Anterior cingulate cortex (tissue), 58 donors: ENCODE measurements at places on chromosomes 16 and 17.

GRCh38 chr17:77772461-77772897 is 186.0 kb upstream of the TNRC6C start:
- DNase-seq: no peak

DNA sequence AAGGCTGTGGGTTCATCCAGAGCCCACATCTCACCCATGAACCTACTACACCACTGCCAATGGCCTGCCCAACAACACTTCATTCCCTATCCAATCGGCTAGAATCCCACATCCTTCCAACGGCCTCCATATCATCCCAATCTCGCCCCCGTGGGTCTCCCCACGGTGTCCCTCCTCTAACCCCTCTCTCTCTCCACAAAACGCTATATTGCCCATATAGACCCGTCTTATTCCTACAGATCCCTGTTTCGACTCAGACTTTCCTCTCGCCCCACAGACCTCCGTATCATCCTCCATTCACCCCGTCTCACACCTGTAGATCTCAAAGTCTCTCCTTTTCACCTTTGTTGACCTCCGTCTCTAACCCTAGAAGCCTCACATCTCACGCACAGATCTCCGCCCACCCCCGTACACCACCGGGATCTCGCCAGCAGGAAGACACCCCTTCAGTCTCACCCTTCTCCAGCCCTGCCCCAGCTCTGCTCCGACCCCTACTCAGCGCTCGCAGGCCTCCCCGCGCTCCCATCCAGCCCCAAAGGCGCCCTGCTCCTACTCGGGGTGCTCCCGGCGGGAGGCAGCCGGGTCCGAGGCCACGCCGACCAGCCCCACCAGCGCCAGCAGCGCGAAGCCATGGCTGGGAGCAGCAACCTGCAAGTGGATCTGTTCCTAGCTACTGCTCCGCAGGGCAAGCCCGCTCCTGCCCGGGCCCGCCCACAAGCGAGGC is at the start of gene FDXR:
Gene FDXR (minus strand): TSS at position 682 of the 724 bp plus-strand sequence. CDS start 50 bp downstream, at position 632.
- DNase-seq: no peak

- no peak for DNase-seq
Measured at GRCh38 chr16:50314665-50315064, 48.3 kb downstream of the ADCY7 start.

GRCh38 chr17:27326051-27326450 is 32.1 kb downstream of the WSB1 start:
- no peak for DNase-seq

DNA sequence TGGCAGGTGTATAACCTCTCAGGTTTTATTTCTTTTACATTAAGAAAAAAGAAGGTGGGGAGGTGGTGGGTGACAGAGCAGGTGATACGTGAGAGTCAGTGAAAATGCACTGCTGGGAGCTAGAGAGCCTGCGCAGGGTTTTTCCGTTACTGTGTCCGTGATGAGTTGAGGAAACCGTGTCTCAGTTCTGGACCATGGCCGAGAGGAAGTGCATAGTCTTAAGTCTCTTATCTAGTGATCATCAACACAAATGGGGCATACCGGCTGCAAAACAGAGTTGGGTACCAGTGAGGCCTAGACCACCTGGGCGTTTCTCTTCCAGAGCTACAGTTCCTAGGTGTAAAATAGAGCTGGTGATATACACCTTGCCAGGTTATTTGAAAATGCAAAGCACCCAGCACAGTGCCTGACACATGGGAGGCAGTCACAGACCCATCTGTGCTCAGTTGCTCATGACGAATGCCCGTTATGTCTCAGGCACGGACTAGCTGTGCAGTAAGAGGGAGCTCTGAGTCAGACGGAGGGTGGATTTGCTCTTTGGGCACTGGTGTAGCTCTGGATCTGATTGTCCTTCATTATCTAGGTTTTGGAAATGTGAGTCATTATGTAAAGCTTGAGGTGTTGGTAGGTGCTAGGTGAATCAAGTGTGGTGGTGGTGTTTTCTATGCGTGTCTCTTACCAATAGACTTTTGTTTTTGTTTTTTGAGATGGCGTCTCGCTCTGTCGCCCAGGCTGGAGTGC is 60.9 kb downstream of the RPTOR start:
- DNase-seq: no peak

DNA sequence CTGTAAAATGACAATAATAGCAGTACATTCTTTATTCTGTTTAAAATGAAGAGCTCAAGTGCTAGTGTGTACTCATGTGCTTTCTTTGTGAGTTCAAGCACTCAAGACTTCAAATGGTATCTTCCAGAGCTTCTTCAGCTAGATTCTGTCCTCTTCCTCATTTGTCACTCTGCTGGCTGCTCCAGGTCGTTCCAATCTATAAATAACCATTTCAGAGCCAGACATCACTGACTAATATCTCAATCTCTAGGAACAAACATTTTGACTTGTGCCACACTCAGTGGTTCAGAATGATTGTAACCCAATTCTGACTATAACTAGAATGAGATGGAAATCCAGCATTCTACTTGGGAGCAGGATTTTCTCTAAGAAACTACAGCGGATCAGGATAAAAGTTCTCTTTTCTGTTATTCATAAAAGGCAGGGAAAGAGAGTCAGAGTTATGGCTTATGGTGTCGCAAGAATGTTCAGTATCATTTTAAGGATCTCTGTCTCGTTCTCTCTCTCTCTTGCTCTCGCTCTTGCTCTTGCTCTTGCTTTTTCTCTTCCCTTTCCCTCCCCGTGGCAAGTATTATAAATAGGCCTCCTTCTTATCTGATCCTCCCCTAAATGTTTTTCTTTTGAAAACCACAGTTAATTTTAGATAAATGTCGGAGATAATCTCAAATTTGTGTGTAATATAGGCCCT is 116.3 kb upstream of the MAF start:
- no peak for DNase-seq

DNA sequence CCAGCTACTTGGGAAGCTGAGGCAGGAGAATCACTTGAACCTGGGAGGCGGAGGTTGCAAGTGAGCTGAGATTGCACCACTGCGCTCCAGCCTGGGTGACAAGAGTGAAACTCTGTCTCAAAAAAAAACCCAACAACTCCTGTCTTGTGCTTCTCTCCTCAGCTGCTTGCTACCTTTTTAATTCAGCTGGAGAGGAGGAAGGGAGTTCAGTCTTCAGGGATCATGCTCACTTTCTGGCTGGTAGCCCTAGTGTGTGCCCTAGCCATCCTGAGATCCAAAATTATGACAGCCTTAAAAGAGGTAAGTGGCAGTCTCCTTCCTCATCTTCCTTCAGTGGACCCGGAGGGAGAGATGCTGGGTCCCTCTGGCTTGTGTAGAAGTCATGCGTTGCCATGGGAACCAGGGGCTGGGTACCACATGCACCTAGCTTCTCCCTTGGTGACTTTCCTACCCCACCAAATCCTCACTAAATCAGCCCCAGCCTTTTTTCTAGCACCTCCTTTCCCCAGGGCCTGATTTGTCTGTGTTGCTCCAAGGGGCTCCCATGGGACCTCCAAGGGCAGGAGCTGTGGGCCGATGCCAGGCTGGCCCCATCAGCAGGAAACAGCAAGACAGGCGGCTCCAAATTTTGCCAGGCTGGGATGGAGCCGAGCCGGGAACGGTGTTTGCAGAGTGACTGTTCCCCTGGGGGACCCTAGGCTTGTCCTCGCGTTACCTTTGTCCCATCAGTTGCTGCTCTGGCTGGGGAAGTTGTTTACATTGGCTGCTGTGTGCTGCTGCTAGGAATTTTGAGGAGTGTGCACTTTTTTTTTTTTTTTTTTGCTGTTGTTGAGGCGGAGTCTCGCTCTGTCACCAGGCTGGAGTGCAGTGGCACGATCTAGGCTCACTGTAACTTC is 65.2 kb downstream of the ABCC1 start:
- DNase-seq: no peak

GRCh38 chr16:51388516-51388951 is 237.5 kb upstream of the SALL1 start:
- no peak for DNase-seq

DNA sequence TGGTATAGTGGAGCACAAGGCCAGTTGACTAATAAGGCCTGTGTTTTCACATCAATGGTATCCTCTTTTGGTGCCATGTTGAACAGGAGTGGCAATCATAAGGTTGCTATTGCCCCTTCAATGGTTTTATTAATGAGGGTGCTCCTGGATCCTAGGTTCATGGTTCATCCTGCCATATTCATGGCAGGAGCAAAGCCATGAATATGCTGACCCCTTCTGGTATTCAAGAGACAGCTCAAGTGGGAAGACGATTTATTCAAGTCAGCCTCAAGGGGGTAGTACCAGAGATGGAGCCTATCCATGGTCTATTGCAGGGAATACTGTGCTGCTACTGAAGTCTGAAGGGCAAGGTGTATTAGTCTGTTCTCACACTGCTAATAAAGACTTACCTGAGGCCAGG is 2.6 kb downstream of the ABCA9 start:
- DNase-seq: no peak

- no peak for DNase-seq
Measured at GRCh38 chr17:63181856-63182255, 215.8 kb downstream of the TANC2 start.

DNA sequence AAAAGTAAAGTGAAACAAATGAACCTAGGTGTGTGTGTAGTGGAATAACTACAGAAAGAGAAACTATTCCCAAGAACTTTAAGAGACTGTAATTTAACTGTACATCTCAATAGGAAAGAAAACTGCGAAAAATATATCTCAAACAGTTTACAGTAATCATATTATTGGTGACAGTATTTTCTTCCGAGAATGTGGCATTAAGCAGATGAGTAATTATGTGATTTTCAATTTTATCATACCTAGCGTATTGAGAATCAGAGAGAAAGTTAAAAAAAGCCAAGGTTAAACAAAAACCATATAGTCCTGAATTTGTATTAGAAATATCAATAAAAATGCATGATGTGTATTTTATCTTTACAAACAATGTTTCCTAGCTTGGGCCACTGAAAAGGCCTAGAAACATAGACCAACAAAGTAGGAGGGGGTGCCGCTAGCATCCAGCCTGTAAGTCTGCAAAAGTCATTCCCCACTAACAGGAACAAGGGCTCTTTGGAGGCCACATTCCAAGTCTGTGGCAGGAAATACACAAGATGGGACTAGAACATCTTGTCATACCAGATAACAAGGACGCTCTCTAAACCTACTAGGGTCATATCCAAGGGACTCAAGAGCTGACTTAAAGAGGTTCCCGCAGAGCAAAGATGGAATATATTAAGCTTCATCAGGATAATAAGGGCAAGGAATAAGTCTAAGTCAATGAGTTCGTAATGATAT is 20.5 kb downstream of the RNF157 start:
- no peak for DNase-seq
